ENCODE measurements at places on chromosomes 7 and 10. TPM values are rescaled to one million over a fixed set of nuclear protein-coding genes. Genes with fewer than 3 reads are reported as not detected.

GRCh38 chr10:17905491-17905890 is 46.2 kb upstream of the SLC39A12 start:
- no peak overlapping the region for H3K4me3 ChIP-seq
- H3K27ac ChIP-seq, result no peak overlapping the region
- no peak for DNase-seq
- H3K36me3 ChIP-seq, result no peaks in the 10 kb centered on the region

DNA sequence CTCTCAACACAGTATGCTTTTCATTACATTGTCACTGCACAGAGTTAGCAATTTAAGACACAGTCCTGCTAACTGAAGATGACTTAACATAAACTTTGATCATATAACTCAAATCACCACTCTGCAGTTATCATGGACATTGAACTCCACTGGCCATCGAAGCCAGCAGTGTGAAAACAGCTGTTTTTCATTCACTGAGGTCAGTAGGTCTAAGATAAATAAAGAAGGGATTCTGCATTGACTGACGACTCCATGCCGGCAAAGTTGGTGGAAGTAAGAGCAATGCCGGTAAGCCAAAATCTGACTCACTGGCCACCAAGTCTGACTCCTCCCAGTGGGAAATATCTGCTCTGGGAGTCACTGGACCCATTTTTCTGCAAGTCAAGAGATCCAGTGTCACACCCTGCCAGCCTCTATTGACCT is 449.9 kb upstream of the ANKRD30A start:
- no peak for DNase-seq
- no peaks in the 10 kb centered on the region for H3K36me3 ChIP-seq
- no peaks in the 10 kb centered on the region for H3K4me1 ChIP-seq
- H3K27ac ChIP-seq, result no peak overlapping the region

Gene GRM8
- total RNA-seq, result not detected

DNA sequence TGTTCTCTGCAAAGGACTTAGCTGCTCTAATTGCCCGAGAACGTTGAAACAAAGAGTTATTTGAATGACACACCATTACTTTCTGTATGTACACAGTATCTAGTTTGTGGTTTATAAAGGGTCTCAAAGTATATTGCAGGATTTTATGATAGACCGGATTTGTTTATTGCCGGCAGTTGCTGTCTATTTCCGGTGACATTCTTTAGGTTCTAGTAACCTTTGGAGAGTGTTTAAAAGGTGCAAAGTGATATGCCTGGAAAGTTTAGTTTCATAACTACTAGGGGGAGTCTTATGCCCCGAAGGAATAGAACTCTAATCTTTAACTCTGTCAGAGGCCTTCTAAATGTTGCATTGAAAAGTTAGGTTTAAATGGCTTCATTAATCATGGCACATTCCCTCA is 63.8 kb downstream of the PAPSS2 start:
- H3K4me1 ChIP-seq, result no peaks in the 10 kb centered on the region
- H3K27ac ChIP-seq, result no peak overlapping the region
- DNase-seq, result no peak
- H3K4me3 ChIP-seq, result no peak overlapping the region
- H3K27me3 ChIP-seq, result peaks cover 14% of the 10 kb centered on the region

DNA sequence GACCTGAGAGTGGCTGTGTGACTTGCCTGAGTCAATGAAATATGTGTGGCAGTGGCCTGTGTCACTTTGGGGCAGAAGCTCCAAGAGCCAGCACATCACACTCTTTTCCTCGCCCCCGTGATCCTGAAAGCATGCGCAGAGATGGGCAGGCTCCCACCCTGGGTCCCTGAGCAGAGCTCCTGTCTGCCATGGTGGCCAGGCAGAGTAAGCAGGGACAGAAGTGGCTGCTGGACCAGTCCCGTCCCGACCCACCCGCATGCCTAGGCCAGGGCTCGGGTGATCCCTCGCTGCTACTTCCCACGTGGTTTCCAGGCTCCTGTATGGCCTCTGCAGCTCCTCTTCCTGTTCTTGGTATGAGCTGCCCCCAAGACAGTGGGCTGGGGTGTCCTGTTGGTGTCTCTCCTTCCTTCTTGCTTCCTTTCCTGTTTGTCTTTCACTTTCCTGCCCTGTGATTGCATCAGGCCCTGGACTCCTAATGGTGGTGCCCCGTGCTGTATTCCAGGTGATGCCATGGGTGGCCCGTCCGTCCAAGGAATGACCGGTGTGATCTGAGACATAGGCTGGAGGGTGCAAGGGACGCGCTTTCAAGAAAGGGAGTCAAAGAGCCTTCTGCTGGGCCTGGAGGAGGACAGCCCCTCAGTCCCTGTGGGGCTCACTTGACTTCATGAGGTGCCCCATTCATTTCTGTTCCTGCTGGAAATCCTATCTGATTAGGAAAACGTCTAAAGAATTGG is 71.4 kb upstream of the SHH start:
- H3K27me3 ChIP-seq, result peaks cover 8% of the 10 kb centered on the region
- H3K27ac ChIP-seq, result no peak overlapping the region
- no peak overlapping the region for H3K4me3 ChIP-seq

Measured in activated naive CD8-positive, alpha-beta T cell treated with anti-CD3 and anti-CD28 coated beads for 36 hours (primary cell).